Mesenteric fat pad (tissue), 1 donor: ENCODE measurements at places on chromosomes 6 and 20.

GRCh38 chr20:8602389-8603116, 466.3 kb upstream of the PLCB4 start:
- DNase-seq, result no peak

- DNase-seq, result no peak
Measured at GRCh38 chr6:46419576-46420002, 71.7 kb downstream of the RCAN2 start.

DNA sequence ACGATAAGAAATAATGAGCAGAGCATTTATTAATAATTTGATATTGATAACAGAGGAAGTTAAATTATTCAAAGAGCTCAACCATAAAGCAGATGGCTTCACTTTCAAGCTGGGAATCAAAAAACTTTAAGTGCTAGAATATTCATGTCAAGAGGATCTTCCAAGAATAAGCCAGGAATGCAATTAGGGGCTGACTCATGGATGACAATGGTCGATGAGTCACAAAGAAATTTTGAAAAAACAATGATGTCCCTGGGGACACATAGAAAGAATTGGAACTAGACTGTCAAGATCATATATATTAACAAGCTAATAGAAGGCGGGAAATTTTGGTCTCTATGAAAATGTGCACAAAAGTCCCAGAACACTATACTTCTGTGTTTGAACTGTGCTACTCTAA, 304.1 kb downstream of the LAMA2 start:
- DNase-seq, result no peak

GRCh38 chr6:43436577-43437282, 9.4 kb downstream of the ABCC10 start:
- DNase-seq, result no peak

- DNase-seq, result no peak
Measured at GRCh38 chr6:11538052-11538818, 686 bp downstream of the TMEM170B start.

DNA sequence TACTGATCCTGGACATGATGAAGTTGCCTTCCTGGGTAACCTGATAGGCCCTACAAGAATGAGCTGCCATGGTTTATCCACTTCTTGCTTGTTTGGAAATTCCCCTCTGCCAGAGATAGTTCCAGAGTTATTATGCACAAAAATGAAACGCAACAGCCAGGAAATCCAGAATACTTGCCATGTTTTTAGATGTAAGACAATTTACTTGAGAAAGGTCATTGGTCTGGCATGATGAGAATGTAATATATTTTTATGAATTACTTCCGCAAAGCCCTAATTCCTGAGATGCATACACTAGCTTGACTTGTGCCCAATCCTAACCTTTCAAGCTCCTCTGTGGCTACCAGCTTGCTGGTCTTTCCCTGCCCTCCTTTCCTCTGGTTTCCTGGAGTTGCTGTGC, 27.9 kb upstream of the NT5E start:
- no peak for DNase-seq

DNA sequence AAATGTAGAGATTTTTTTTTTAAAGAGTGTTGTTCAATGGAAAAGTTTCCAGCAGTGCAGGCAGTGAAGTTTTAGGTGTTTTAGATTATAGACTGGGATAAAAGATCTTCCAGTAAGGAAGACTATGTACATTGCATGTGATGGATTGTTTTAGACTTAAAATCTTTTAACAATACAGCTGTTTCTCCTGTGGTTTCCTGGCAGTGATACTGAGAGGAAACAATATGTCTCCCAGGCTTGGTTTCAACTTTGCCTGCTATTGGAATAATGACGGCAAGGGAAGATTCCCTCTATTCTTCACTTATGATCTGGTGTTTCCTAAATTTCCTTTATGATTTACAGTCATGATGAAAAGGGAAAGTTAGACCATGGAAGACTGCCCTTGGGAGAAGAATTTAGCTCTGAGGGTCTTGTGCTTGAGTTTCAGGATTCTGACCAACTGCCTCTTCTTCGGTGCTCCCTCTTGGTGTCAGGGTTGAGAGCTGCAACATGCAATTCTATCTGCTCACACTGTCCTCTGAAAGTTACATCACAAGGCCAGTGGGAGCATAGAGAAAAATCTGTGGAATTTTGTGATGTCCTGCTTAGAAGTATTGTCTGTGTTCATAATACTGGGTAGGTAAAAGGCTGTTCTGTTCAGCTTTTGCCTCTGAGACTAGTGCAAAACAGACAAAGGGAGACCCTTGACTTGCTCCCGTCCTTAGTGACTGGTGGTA, 262.8 kb upstream of the MAN1A1 start:
- no peak for DNase-seq

- no peak for DNase-seq
Measured at GRCh38 chr20:4160761-4161305, 145.5 kb upstream of the RNF24 start.

- DNase-seq, result no peak
Measured at GRCh38 chr6:35496841-35497570, at the start of gene TEAD3. Gene TEAD3 (minus strand): TSS chr6:35497079.

DNA sequence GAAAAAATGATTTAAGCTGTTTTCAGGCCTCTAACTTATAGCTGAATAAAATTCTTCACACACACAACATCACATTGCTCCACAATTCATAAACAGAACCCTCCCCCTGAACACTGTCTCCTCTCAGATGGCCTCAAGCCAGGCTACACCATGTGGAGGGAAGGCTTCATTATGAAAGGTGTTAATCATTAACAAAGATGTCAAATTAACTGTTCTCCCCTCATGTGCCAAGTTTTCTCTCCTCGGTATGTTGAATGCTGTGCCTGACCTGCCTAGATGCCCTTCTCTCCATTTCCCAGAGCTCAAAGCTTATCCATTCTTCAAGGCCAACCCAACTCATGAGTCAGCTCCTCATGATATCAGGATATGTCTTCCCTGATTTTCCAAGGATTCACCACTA, 210.4 kb downstream of the GMDS start:
- no peak for DNase-seq

- no peak for DNase-seq
Measured at GRCh38 chr6:113645576-113645970, 211.6 kb upstream of the MARCKS start.

DNA sequence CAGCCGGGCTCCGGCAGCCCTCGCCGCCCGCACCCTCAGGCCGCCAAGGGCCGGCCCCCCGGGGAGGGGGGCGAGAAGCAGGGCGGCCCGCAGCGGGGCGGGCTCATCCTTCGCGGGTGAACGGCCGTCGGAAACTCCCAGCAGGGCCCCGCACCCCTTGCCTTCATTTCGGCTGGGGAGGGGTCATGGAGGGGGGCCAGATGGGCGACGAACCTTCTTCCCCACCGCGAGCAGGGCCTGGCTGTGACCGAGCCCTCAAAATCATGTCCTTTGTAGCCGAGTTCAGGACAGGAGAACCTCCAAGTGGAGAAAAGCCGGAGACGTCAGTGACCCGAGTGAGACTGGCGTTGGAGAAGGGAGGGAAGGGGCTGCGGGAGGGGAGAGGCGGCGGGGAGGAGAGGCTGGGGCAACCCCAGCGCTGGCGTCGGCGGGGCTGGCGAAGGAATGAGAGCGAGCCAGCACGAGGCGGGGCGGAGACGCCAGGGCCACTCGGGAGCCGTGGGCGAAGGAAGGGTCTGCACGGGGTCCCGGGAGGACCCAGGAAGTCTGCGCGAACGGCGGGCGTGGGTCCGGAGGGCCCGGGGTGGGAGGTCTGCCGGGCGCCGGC, 571 bp upstream of the FOXC1 start:
- no peak for DNase-seq

GRCh38 chr6:105753620-105754211, 332.4 kb upstream of the PRDM1 start:
- no peak for DNase-seq

DNA sequence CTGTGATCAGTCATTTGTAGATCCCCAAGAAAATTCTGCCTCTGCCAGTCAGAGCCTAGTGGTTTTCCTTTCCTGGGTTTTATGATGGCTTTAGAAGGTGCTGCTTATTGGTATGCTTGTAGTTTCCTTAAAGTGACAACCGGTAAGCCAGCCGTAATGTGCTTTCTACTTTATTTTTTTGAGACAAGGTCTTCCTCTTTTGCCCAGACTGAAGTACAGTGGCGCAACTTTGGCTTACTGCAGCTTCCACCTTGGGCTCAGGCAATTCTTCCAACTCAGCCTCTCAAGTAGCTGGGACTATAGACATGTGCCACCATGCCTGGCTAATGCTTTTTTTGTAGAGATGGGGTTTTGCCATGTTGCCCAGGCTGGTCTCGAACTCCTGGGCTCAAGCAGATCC, 23.5 kb downstream of the MCM8 start:
- DNase-seq, result no peak

DNA sequence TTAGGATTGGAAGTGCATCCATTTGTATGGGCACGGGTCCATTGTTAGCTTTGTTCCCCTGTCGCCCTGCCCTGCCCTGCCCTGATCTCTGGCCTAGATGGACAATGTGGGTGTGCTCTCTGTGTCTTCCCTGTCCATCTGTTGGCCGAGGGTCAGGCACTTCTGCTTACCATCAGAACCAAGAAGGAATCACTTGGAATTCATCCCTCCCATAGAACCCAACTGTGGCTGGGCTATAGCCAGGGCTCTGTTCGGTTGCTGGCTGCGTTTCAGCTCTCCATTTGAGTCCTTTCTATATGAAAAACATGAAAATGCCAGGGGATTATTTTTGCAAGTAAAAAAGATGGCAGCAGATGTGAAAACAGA, 26.6 kb upstream of the TULP4 start:
- DNase-seq, result no peak

DNA sequence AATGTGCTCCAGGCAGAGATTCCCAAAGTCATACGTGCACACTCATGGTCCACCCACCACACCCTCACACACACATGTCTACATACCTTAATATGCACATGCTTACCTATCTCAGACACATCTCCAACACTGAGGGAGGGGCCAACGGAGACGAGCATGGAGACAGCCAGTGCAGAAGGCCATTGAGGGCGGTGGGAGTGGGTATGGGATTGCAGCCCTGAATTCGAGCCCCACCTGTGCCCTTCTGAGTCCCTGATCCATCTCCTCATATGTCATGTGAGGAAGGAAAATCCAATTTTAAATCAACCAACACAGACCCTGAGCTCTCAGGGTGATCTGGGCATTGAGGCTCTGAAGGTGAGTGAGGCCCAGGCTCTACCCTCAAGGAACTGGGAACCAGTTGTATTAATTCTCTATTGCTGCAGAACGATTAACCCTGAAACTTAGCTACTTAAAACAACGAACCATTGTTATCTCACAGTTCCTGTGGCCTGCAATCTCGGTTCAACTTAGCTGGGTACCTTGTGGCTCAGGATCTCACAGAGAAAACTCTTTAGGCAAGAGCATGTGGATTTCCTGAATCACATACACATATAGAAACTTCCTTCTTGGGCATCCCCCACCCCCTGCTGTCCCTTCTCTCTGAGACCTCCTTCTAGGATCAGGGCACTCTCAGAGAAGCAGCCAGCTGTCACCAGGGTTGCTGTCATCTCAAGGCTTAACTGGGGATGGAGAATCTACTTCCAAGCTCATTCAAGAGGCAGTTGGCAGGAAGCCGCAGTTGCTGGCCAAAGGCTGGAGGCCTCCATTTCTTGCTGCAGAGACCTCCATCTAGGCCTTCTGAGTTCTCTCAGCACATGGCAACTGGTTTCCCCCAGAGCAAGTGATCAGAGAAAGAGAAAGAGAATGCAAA, 28.3 kb downstream of the GLP1R start:
- DNase-seq, result no peak

- DNase-seq, result no peak
Measured at GRCh38 chr20:32792316-32792715, 27.4 kb upstream of the MAPRE1 start.

GRCh38 chr6:127300411-127300810, 33.7 kb downstream of the RNF146 start:
- DNase-seq, result no peak

- no peak for DNase-seq
Measured at GRCh38 chr20:24816907-24817306, 132.2 kb upstream of the CST7 start.

DNA sequence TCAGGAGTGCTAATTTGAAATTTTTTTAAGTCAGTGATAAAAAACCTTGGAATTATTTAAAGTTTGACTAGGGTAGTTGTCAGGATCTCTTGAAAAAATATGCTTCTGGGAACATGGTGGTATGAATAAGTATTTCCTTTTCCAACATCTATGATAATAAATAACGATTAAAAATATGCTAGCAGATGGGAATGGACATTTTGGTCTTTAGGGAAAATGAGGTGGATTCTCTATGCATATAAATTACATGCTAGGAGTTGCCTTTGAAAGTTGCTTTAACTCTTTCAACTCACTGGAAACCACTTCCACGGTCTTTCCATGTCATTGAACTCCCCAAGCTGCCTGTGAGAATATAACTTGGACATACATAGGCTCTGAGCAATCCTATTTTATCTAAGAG, 731.5 kb upstream of the MARCKS start:
- no peak for DNase-seq

DNA sequence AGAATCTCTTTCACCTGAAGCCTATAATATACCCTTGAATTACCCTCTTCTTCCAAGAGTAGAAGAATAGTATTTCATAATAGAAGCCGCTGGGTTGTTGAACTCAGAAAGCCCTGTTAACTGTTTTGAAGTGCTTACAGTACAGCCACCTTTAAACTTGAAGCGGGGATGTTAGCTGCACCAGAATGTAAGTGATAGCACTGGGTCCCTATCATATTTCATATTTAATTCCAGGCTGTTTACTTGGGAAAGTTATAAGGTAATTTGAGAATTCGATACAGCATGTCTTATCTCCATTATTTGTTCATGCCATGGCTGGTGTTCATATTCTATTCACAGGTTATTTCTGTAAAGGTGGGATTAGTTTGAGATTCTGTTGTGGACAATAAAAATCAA, 63.5 kb upstream of the VSTM2L start:
- DNase-seq, result no peak

DNA sequence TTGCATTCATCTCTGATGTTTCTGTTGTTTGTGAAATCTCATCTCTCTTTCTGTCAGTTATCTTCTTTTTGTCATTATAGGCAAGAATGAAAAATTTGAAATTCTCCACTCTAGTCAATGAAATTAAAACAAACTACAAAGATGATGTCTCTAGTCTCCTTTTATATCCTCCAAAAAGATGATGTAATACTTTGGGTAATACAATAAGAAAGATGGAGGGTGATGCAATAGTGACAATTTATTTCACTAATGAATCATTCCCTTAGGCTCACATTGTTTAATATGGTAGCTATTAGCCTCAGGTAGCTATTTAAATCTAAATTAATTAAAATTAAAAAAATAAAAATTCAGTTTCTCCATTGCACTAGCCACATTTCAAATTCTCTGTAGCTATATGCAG, 145.4 kb downstream of the UST start:
- DNase-seq, result no peak
